NCI-H69 (cell line): ENCODE measurements at places on chromosomes 7 and 10.

DNA sequence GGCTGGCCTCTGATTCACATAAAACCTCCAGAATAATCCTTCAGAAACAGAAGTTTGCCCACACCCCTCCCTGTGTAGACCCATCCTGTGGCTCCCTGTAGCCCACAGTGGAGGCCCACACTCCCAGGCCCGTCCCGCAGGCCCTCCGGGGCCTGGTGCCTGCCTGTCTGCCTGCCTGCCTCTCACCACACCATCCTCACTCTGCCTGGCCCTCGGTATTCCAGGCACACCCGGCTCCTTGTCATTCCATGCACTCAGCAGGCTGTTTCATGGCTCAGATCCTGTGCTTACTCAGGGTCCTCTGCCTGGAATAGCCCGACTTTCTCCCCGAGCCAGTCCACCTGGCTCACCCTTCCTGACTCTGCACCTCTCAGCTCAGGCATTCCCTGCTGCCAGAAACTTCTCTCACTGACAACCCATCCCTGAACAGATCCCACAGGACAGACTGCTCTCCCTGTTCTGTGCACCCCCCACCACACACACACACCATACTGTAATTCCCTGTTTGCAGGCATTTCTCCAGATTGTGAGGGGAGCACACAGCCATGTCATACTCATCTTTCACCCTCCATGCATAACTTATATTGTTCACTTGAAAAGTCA is 498.0 kb upstream of the ZMIZ1 start:
- no peak for DNase-seq

DNA sequence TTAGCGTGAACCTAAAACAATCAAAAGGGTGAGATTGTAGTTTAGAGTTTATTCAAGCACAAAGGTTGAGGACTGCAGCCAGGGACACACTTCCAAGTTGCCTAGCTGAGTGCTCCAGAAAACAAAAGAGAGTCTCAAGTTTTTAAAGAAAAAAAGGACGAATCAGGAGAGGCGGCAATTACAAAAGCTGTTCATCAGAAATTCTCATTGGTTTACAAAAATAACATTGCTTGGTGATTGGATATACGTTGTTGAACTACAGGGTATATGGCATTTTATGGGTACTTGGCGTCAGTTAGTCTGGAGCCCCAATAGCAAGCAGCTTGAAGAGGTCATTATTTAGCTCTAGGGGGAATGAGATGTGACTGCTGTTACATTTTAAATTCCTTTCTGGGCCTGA is 11.5 kb downstream of the ZNF438 start:
- DNase-seq: no peak

GRCh38 chr7:71016401-71016800 is 115.5 kb upstream of the GALNT17 start:
- no peak for DNase-seq

GRCh38 chr10:132595854-132596253 is 58.3 kb downstream of the INPP5A start:
- no peak for DNase-seq

GRCh38 chr10:17407047-17407446 is 47.3 kb downstream of the ST8SIA6 start:
- no peak for DNase-seq

DNA sequence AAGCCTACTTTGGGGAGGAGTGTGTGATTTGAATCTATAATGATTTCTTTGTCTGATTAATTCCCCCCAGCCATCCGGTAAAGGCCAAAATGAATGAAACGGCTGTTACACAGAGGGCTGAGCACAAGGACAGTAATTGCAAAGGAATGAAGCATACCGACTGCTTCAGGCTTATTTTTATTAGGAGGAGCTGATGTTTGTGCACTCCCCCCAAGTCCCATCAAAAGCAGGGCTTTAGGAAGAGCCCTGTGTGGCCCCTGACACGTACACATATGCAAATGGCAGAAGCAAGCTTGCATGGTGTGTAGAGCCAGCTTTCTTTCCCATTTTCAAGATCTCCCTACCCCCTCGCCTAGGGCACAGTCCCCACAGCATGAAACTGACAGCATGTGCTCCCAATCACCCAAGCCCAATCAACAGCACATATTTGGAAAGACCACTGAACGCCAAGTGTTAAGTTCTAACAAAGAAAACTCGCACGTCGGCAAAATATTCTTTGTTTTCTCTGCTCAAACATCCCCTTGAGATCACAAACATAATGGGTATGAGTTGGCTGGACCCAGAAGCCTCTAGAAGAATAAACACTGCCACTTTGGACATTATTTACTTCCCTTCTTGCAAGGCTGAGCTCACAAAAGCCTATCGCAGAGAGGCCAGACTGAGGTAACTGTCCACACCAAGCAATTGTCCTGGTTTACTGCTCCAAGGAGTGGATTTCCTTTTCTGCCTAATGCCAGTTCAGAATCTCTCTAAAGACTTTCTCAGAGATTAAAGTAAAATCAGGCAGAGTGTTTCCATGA is 143.0 kb downstream of the CUBN start:
- DNase-seq: no peak

DNA sequence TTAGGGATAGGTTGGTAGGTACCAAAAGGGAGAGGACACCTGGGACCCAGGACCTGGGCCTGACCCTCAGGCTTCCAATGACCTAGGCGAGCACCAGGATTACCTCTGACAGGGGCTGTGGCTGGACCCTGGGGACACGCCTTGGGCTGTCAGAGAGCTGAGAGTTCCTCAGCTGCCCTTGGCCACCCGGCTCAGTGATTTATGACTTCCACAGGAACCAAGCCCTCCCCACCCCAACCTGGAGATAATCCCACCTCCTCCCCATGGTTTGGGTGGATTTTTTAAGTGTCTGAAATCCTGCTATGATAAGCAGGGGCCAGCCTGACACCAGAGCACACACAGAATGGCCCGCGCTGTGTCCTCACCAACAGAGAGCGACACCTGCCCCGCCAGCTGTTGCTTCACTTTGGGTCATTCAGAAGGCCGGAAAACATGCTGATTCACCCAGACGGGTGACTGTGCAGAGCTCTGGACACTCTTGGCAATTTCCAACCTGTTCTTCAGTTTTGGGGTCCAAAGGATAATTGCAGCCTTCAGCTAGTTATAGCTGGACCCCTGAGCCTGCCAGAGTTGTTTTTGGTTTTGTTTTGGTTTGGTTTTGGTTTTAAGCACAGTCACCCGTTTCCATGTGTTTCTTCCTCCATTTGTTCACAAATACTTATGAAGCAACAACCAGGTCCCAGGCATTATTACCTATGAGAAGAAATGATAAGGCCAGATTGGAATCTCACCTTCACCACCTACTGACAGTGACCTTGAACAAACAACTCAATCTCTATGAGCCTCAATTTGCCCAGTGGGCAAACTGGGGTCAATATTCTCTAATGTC is 78.2 kb downstream of the RAB11FIP2 start:
- DNase-seq: peak; percentile 93

DNA sequence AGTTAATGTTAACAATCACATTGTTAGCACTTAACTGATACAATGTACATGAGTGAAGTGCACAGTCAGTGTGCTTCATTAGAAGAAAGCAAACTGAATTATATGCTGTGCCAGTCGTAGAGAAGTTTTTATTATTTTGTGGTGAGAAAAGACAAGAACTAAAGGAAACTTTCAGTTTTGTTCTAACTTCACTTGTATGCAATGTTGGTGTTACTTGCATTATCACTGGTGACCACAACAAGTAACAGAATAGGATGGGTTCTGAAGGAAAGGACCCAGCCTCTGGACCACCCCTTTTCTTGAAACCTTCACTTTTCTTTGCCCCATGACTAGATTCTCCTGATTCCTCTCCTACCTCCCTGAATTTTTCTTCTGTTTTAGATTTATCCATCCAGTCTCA is 123.3 kb upstream of the GAD2 start:
- no peak for DNase-seq

- no peak for DNase-seq
Observed at GRCh38 chr7:107854454-107854853, 36.5 kb upstream of the DLD start.

- DNase-seq: no peak
Observed at GRCh38 chr10:6249698-6250097, 47.0 kb downstream of the PFKFB3 start.

DNA sequence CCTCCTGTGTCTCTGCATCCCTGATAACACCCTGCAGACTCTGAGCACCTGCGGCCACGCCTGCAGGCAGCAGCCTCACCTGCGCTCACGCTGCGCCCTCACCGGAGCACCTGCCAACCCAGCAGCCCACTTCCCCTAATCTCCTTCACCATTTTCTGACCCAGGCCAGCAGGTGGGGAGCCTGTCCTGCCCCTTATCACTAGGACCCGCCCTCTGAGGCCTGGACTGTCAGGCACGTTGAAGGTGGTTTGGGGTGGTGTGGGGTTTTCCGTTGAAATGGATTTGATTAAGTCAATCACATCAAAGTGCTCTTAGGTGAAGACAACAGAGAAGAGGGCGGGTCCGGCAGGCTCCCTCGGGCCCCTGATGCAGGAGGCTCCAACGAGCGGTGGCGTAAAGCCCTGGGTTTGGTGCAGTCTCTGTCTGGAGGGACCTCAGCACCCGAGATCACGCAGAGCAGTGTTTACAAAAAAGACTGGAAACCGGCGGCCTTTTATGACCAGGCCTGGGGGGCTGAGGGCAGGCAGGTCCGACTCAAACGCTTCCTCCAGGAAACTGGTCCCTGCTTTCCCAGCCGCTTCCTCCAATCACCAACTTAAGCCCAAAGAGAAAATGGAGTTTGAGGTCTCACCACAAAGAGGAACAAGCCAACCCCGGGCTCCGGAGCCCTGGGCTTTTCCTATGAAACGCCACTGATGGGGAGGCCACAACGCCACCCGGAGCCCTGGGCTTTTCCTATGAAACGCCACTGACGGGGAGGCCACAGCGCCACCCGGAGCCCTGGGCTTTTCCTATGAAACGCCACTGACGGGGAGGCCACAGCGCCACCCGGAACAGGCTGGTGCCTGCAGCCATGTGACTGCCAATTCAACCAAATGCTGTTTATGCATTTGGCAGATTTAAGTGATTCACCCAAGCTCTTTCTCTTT is 45.5 kb downstream of the DPYSL4 start:
- peak; percentile 65 for DNase-seq

DNA sequence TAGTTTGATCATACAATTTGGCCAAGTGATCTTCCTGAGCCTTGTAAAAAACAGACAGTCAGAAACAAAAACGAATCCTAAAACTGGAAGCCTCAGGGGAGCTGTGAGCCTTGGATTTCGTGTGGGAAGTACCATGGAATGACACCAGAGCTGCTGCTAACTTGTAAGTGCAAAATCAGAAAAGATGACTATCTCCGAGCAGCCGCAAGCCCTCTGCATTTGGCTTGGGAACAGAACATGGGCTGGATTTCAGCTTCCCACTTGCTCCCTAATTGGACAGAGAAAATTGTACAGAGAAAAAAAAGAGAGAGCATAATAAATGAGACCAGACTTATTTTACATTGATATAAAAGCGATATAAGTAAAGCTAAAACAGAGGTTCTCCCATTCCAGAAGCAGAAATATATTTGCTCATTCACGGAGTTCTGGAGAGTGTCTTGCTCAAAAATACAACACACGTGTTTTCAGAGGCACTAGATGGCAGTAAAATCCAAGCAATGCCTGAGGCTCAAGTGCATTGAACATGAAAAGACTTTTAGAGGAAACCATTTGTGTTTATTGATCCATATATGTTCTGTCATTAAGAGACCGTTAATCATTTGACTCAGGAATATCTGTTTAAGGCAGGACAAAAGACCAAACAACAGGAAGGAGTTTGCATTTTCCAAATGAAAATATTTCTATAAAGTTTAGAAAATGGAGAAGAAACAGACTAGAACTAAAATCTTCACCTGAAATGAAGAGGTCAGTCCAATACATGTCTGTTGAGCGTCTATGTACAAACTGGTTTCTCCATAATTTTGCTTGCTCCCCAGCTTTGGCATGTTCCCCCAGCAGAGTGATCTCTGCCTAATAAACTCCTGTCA is 78.3 kb upstream of the SLC26A5 start:
- peak; percentile 54 for DNase-seq

GRCh38 chr7:157151626-157152339 is 13.1 kb downstream of the UBE3C start:
- DNase-seq: peak; percentile 12

DNA sequence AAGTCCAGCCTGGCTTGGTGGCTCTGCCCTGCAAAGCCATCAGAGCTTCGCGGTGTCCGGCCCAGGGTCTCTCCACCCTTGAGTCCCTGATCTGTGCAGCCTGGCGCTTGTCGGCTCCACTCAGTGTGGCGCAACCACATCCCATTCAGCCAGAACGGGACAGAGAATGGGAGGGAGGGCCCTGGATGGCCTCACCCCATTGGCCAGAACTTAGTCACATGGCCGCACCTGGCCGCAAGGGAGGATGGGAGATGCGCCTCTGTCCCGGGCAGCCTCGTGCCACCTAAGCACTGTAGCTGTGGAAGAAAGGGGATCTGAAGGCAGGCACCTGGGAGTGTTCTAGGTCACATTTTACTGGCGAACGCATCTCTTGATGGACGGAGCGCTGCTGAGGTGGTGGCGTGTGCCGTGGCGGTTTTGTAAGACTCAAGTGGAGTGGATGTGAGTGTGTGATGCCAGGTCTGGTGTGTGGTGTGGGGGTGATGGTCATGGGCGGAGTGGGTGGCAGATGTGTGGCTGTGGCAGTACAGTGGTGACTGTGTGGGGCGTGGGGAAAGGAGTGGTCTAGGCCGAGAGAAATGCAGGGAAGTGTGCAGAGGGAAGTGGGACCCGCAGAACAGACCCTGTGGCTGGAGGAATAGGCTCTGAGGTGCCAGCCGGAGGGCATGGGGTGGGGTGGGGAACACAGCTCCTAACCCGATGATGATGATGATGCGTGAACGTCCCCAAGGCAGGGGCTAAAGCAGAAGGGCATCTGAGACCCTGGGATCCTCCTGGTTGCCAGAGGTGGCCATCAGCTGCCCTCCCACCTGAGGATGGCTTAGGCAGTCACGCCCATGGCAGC is 19.0 kb downstream of the CLEC2L start:
- no peak for DNase-seq

DNA sequence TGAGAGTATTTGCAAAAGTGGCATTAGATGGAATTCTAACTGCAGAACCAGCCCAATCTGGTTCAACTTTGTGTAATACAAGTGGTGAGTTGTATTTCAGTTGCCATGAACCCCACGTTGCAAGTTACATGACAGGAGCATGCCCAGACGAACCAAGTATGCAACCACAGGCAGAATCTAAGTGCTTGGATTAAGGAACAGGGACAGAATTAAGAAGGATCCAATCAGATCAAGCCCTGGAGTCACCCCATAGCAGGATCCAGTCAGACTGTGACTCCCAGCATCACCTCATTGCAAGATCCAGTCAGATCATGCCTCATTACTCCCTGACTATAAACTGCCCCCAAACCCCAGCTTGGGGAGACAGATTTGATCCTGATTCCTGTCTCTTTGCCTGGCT is 388.7 kb upstream of the NRP1 start:
- DNase-seq: no peak
